Activated T-helper 1 cell treated with anti-CD3 and anti-CD28 coated beads, Interleukin-2, amount 50 U/mL, for 16 hours (primary cell): ENCODE measurements at places on chromosomes 6 and 20.

GRCh38 chr20:50727792-50728485, 3.4 kb upstream of the PARD6B start:
- no peak for DNase-seq

DNA sequence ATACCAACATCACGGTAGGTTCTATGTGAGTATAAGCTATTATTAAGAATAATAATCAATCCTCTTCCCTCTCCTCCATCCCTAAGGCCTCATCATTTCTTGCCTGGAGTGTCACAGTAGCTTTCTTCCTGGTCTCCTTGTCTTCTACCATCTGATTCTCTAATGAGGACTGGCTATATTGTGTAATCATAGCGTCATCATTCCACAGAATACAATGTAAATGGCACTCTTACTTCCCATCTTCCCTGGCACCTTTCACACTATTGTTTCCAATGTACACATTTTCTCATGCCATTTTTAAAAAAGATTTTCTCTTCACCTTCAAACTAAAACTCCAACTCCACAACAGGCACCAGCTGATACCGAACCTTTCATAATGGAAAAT, 2.2 kb upstream of the BTN3A2 start:
- no peak for DNase-seq

DNA sequence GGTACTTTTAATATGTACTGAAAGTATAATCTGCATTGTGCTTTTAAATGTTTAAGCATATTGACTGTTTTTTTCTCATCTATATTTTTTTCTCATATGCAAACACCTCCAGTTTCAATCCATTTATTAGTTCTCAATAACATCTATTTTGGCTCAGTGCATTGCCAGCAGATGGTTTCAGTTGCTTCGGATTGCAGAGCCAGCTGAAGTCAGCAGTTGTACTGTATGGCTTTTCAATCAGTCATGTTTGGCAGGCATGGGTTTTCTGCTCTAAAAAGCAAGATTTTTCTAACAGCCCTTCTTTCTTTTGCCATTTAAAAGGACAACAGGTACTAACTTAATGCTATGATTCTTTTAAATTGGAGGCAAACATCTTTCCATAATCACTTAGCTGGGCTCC, 121.2 kb downstream of the CD109 start:
- DNase-seq: no peak

DNA sequence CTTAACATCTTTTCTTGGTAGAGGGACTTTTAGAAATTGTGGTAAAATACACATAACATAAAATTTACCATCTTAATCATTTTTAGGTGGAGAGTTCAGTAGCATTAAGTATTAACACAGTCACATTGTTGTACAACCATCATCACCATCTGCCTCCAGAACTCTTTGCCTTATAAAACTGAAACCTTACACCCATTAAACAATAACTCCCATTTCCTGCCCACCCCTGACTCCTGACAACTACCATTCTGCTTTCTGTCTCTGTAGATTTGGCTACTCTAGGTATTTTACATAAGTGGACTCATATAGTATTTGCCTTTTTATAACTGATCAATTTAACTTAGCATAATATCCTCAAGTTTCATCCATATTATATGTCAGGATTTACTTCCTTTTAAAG, 88.7 kb downstream of the ZHX3 start:
- DNase-seq: no peak

GRCh38 chr20:17617212-17617867, 47.5 kb downstream of the DSTN start:
- no peak for DNase-seq

GRCh38 chr20:18187020-18187419, 49.4 kb downstream of the KAT14 start:
- DNase-seq: no peak

GRCh38 chr6:93728150-93728549, 308.8 kb upstream of the EPHA7 start:
- no peak for DNase-seq

DNA sequence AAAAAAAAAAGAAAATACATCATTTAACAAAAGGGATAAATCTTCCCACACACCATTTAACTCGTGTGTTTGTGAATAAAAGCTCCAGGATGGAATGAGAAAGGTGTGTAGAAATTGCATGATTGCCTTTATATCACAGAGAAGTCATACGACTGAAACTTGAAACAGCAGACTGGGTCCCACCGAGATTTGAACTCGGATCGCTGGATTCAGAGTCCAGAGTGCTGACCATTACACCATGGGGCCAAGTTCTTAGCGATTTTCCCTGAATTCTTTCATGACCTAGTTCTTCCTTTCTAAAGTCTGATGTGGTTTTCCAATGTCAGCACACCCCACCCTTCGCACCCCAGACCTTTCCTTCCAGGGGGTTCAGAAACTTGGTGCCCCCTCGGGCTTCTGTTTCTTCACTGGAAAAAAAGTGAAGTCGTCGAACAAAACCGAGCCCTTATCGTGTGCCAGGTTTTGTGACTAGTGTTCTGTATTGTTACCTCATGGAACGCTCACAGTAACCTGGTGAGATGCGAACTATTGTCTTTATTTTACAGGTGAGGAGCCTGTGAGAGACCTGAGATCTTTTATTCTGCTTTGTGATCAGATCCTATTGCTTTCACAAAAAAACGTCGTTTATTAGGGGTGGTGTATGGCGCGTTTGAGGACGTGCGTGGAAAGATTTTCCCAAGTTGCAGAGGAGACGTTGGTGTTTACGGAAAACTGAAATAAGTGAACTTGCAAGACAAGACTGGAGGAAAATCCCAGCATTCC, 120.8 kb downstream of the OR2B2 start:
- no peak for DNase-seq

DNA sequence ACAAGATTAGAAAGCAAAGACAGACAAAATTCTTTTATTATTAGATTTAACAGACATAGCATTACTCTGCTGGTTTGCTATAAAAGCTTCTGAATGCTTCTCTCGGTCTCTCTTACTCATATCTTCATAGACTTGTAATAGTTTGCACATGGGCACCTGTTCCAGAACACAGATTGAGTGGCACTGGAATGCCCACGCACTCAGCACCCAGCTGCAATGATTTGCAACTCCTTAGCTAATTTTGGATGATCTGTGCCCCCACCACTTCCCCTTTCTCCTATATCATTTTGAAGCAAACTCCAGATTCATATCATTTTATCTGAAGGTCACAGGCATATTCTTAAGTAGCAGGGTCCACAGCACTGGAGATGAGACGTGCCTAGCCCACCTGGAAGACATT, 148.8 kb downstream of the CFAP61 start:
- DNase-seq: no peak

GRCh38 chr20:62406635-62407176, 379 bp downstream of the CABLES2 start:
- no peak for DNase-seq

DNA sequence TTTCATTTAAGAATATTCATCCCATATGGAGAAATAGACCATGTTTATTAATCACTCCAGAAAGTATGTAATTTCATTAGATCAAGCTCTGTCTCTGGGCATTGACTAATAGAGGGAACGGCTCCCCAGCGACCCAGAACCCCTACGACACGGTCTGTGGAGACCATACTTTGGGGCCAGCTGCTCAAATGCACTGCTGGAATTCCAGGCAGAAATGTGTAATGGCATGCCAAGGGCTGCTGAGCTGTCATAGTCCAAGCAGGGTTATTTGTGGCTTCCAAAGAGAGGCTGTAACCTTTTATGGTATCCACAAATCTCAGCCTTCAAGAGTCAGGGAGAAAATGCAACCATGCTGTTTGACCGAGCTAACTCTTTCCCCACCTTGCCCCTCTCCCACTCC, 755.8 kb downstream of the DHX35 start:
- no peak for DNase-seq

DNA sequence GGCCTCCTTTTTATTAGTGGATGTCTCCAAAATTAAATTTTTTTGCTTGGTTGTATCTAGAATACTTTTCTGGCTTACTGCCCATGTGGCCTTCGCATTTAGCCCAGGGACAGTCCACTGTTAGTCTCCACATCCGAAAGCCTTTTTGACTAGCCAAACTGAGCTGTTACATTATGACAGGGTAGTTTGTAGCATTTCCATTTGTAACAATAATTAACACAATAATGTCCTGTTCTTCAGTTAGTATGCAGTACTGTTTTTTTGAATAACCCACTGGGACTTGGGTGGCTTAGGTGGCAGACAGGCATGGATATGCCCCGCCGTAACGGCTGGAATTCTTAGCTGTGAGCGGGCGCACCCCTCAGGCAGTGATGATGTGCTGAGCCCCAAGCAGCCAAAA, 12.7 kb upstream of the BTN3A2 start:
- DNase-seq: no peak

DNA sequence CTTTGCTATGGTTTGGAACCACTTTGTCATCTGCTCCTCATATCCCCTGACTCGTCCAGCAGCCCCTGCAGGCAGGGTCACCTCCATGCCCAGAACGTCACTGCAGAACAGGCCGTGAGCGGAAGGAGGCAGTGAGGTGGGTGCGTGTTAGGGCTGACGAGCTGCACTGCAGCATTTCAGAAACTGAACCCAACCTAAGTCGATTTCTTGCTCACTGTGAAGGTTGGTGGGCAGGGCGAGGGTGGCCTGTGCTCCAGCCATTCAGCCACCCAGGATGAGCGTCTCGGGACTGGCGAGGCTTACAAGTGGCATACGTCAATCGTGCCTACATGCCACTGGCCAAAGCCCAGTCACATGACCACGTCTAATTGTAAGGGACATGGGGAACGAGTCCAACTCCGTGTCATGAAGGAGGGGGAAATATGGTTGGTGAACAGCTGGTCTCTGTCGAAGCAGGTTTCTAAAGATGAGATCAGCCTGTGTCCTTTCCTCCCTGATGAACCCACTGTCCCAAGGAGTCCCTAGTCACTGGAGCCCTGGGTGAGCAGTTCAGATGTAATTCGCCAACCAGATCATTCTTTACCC, 289.1 kb downstream of the TAF4 start:
- no peak for DNase-seq

DNA sequence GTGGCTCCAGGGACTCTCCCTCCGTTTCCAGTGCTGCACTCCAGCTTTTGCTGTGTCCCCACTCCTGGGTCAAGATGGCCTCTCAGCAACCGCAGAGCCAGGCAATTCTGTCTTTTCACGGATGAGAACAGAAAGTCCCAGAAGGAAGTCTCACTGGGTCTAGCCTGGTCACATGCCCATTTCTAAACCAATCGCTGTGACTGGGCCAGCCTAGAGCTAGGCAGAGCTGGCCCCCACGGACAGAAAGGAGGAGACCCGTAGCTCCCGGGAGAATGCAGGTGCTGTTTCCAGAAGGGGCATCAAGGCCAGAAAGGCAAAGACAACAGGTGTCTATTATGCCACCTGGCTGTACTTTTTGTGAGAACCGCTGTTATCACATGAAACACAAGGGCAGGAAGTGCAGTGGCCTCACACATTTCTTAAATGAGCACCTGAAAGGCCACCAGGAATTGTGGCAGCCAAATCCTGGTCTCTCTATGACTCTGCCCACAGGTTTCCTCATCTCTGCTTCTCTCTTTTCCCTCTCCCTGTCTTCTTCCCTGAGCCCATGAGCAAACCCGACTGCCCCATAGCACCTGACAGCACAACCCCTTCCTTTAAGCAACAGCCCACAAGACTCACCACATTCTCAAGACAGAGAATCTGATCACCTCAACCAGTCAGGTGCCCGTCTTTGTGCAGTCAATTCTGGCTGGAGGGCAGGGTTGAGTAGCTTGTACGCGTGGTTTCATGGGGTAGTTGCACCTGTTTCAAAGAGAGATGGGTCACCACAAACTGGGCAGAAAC, 37.1 kb upstream of the B4GALT5 start:
- DNase-seq: no peak

DNA sequence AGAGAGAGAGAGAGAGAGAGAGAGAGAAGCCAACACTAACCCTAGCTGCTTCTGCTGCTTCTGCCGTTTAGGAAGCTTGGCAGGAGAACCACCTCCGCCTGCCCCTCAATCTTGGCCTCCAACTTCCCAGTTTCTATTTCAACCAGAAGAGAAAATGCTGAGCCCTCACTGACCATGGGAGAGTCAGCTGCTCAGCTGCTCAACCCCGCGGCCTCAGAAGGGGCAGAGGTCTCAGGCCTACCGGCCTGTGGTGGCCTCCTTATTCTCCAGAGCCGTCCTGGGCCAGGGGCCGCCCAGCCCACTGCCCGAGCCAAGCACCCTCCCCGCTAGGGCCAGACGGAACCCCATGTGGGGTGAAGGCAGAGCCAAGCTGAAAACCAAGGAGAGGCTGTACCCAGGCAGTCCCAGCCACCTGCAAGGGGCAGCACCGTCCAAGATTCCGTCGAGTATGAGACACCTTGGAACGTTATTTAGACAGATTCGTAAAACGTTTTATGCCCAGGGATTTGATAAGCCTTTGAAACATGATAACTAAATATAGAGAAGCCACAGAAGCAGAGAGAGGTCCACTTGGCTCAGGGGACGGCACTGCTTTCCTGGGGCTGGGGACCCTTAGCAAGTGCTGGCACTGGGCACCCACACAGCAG, 116.6 kb downstream of the DLL1 start:
- no peak for DNase-seq

DNA sequence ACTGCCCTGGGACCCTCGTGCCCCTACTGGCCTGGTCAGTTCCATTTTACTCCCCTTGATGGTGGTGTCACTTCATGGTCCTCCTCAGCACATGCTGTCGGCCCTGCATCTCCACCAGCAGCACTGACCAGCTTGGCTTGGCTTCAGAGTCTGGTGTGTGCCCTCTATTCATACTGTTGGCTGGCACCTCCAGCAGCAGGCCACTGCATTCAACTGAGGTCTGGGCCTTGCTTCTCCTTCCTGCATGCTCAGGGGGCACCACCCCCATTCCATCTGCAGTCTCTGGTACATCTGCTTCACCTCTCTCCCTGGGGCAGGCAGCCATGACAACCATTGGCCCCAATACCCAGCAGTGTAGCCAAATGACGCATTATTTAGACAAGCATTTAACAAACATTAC, 155.9 kb downstream of the SLC24A3 start:
- no peak for DNase-seq

GRCh38 chr20:58944610-58945009, 36.4 kb upstream of the NELFCD start:
- DNase-seq: no peak

DNA sequence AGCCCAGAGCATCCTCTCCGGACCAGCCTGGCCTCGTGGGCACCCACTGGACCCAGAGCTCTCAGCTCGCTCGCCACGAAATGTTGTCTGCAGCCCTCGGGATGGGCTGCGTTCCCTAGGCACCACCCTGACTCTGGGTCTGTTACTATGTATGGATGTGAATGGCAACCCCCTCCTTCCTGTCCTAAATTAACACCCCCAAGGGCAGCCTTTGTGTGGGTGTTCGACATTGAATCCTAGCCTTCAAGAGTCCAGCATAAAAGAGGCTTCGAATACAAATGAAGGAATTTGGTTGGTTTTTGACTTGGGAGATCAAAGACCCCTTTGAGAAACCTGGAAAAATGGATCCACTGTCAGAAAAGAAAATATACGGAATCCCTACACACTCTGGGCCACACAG, 86.1 kb downstream of the BMP7 start:
- DNase-seq: no peak

- no peak for DNase-seq
These were observed 358.8 kb downstream of the PREX1 start for GRCh38 chr20:48469026-48469425.
